ENCODE measurements at places on chromosomes 6 and 20.

GRCh38 chr6:30891816-30892538 lies 7.7 kb downstream of the DDR1 start:
- no peak for ATAC-seq

DNA sequence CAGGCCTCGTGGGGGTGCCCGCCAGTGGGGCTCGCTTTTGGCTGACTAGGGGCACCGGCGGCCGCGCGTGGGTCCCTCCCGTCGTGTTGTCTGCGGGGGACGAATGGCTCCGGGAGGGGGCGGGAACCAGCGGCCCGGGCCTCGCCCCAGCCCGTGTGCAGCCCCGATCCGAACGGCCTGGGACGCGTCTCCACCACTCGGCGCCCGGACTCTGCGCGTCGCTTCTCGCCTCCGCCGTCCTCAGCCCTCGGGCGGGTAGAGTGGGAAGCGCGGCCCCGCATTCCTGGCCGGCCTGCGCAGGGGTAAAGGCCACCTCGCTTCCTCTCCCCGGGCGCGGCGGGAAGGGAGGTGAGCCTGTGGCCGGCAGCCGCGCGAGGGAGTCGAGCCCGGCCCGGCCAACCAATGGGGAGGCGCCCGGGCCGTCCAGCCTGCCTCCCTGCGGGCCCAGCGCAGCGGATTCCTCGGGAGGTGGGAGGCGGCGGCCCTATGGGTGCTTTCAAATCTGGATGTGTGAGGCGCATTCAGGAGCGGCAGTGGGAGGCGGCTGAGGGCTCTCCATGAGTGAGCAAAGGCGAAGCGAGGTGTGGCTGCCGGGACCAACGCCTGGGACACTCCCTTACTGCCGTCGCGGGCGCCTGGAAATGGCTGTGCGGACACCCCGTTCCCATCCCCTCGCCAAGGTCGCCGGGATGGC lies 1.1 kb upstream of the ZBTB46 start:
- ATAC-seq, result no peak

- ATAC-seq, result no peak
These were observed 330.9 kb downstream of the LMBRD1 start for GRCh38 chr6:69465866-69466265.

GRCh38 chr20:33071198-33071597 lies 8.2 kb upstream of the BPIFB4 start:
- no peak for ATAC-seq

DNA sequence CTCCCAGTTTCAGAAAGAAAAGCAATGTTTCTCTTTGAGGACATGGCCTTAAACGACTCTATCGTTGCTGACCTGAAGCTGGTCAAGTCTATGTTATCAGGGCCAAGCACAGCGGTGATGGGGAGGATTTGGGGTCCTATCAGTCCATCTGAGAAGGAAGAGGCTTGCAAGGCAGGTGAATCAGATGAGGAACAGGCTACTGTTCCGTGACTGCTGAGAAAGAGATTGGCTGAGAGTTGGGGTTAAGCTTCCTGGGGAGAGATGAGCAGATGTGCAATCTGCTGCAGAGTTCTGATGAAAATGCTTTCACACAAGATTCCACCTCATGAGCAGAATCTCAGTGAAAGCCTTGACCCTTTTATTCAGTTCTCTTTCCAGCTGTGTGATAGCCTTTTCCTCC lies 168.3 kb upstream of the STMND1 start:
- no peak for ATAC-seq

GRCh38 chr20:63782521-63782971 lies 43.0 kb downstream of the SLC2A4RG start:
- no peak for ATAC-seq

Data from activated CD4-positive, CD25-positive, alpha-beta regulatory T cell treated with anti-CD3 and anti-CD28 coated beads, Interleukin-2, amount 50 U/mL, for 24 hours (primary cell).